Stimulated activated CD8-positive, alpha-beta memory T cell treated with anti-CD3 and anti-CD28 coated beads, Interleukin-4, amount 100 ng/mL, for 1 hour (primary cell): ENCODE measurements at places on chromosomes 11 and 22.

- no peak for DNase-seq
Observed at GRCh38 chr11:16976379-16976778, 37.8 kb downstream of the PLEKHA7 start.

GRCh38 chr11:124923296-124923695 is 4.2 kb downstream of the HEPN1 start:
- DNase-seq, result no peak

DNA sequence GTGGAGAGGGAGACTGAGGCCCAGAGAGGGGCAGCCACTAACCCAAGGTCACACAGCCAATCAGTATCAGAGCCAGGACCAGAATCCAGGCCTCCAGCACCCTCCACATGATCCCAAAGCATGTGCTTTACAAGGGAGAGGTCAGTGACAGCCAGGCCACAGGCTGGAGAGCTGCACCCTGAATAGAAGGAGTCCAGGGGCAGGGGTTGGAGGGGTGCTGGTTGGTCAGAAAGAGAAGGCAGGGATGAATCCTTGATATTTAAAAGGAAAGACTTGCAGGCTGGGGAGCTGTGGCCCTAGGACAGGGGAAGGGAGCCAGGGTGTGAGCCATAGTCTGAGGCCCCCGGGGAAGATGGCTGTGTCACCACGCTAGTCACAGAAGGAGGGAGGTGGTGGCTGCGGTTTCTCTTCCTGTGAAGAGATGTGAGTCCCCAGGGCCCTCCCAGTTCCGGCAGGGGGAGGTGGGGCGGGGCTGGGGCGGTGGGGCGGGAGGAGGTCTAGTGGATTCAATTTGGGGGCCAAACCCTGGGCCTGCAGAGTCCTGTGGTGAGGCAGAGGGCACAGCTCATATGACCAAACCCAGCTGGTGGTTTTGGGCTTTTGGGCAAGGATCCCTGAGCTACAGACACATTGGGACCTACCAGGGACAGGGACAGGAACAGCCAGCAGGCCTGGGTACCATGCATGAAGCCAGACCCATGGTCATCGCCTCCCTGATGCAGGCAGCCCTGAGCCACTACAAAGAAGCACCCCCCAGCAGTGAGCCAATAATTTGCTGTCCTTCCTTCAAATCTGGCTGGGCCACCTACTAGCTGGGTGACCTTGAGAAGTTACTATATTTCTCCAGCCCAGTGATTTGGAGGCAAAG is 14.0 kb downstream of the RAC2 start:
- DNase-seq, result peak; percentile 74

GRCh38 chr11:2989006-2989405 is 3.1 kb downstream of the NAP1L4 start:
- no peak for DNase-seq

DNA sequence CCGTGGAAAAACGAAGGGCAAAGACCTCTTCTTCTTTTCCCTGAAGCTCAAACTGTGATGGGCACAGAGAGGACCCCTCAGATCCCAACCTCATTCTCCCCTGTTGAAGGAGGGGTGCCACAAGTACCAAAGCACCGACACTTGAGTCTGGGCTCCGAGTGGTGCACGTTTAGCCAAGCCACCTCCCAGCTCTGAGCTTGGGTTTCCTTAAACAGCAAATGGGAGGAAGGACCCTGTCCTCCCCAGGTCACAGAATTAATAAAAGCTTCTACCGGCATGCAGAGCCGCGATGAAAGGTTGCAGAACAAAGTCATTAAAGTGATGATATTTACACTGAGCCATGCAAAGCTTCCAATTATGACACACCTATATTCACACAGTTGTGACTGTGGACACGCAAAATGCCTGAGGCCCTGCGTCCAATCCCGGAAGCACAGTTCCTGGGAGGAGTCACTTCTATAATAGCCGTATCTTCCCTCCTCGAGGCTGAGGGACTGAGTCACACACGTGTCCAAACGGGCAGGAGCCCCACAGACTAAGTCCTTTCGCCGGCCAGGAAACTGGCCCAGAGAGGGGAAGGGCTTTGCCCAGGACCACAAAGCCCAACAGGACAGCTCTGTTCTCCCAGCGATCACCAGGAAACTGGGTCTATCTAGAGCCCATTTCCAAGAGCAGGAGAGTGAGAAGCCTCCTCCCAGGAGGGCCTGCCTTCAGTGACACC is 922 bp upstream of the CSNK1E start:
- DNase-seq, result no peak
